ENCODE measurements at places on chromosomes 4 and X.

- no peak for DNase-seq
Observed at GRCh38 chr4:122652379-122652778, 31.5 kb upstream of the IL21 start.

DNA sequence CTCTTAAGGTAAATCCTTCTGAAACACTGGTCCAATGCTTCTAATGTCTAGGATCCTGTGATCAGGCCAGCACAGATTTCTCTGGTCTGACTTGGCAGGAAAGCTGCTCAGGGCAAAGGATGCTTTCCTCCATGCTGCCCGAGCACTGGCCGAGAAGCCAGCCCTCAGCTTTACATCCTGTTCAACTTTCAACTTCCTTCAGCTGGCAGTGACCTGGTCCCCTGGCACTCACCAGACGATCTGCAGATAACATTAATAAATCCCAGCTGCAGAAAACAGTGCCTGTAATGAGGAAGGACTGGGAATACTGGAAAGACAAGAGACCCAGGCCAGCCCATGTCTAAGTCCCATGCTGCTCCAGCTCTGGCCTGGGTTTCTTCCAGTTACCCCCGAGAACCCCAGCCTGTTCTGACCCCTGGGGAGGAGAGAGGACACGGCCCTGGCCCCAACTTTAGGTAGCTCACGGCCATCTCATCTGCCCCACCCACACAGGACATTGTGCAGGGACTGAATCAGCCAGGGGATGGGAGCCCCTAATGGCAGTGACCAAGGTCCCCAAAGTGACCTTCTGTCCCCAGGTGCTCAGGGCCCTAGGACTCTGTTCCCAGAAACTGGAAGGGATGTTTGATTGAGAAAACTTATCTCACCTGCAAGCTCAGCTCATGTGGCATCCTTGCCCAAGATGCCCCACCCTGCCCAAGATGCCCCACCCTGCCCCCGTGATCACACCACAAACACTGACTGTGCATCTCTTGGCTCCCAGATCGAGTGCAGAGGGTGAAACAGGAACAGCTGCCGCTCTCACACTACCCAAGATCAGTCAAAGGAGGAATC is 28.0 kb downstream of the JAKMIP1 start:
- DNase-seq: no peak

GRCh38 chr4:108596344-108596743 is 24.0 kb upstream of the RPL34 start:
- DNase-seq: no peak

GRCh38 chrX:65608026-65608425 is 59.4 kb upstream of the MSN start:
- no peak for DNase-seq

DNA sequence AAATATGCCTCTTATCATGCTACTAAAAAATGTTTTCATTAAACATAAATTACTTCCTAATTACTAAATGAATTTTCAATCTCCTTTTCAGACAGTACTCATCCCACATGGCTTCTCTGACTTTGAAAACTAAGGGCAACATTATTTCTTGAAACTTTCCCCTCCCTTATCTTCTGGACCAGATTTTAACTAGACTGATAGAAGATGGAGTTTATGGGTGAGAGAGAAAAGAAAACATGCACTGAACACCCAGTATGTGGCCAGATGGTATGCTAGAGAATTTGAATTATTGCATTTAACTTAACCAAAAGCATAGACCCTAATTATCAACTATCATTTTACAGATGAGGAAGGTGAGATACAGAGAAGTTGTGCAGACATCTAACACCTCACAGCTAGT is 16.8 kb downstream of the CNOT6L start:
- no peak for DNase-seq

GRCh38 chr4:24971192-24971591 is 58.4 kb upstream of the CCDC149 start:
- peak; percentile 71 for DNase-seq

DNA sequence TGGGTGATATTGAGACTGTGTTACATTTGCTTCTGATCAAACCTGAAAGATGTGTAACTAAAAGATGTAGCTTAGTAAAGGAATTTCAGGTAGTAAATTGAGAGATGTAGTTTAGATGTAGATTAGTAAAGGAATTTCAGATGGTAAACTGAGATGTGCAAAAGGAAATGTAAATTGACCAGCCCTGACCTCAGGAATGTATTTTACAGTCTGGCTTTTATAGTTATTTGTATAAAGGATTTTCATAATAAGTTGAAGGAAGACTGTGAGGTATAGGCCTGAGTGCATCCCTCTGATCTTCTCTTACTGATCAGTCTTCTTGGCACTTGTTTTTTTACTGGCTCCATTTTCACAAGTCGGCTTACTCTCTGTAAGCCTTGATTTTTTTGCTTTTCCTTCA is 3.2 kb downstream of the KLHL2 start:
- DNase-seq: no peak

GRCh38 chr4:188037003-188037713 is 41.6 kb downstream of the ZFP42 start:
- no peak for DNase-seq

All from vagina (tissue), 2 donors.